Activated naive CD4-positive, alpha-beta T cell treated with anti-CD3 and anti-CD28 coated beads, Interleukin-2, amount 50 U/mL, for 72 hours (primary cell): ENCODE measurements at places on chromosomes 3 and 15. TPM values are rescaled to one million over a fixed set of nuclear protein-coding genes. Genes with fewer than 3 reads are reported as not detected.
A peak's percentile ranks its signal among the peaks of the same experiment; 100 is the strongest.

DNA sequence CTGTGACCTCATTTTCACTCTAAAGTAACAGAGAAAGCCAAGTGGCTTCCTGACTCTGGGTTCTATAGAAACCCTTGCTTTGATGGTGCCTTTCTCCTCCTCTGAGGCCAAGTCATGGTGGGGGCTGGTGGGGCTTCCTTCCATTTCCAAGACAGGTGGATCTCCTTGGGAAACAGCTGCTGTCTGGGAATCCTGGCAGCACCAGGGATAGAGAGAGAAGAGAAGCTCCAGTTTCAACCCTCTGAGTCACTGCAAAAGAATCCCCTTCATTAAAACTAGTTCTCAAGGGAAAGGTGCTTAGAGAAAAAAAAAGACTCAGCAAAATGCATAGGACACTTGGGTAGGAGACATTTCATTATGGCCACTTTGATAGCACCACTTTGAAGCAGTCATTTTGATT is 614.4 kb downstream of the FHIT start:
- no peak for DNase-seq

PLA2G4E gene
- not detected for total RNA-seq

GRCh38 chr15:69341356-69341755 is 42.6 kb downstream of the PAQR5 start:
- DNase-seq: no peak

FBXW12 gene
- not detected for total RNA-seq

CCR4 gene
- 38.6 TPM for total RNA-seq

- DNase-seq: no peak
These were observed 62.9 kb upstream of the THSD4 start for GRCh38 chr15:71052356-71052755.

GRCh38 chr3:196115678-196116083 is 33.8 kb upstream of the TFRC start:
- no peak for DNase-seq

DNA sequence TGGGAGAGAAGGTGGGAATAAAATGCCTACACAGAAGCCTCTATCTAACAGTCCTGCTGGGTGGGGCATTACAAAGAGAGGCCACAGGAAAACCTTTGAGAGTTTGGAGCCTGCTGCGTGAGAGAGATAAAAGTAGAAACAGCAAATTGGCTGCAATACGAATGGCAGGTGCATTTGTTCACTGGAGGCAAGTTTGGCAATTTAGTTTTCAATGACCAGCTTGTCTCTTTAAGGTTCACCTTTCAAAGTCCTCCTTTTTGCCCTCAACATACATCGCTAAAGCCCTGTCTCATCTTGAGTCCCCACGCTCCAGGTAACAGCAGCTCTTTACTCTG is 405.7 kb downstream of the LSAMP start:
- DNase-seq: no peak

DNA sequence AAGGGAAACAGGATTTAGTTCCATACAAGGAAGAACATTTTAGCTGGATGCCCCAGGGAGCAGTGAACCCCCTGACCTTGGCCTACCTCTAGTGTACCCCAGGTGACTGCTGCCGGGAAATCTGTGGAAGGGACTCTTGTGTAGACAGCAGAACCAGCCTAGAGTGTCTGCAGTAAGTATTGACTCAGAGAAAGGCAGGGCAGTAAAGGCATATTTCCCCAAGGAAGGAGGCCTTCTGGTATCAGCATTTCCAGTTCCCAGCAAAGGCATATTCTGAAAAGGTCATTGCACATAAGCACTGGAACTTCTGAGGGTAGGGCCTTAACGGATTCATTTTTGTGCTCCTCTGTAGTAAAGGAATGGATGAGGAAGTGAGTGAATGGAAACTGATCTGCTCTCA is 246.2 kb downstream of the FAM43A start:
- DNase-seq: no peak

DNA sequence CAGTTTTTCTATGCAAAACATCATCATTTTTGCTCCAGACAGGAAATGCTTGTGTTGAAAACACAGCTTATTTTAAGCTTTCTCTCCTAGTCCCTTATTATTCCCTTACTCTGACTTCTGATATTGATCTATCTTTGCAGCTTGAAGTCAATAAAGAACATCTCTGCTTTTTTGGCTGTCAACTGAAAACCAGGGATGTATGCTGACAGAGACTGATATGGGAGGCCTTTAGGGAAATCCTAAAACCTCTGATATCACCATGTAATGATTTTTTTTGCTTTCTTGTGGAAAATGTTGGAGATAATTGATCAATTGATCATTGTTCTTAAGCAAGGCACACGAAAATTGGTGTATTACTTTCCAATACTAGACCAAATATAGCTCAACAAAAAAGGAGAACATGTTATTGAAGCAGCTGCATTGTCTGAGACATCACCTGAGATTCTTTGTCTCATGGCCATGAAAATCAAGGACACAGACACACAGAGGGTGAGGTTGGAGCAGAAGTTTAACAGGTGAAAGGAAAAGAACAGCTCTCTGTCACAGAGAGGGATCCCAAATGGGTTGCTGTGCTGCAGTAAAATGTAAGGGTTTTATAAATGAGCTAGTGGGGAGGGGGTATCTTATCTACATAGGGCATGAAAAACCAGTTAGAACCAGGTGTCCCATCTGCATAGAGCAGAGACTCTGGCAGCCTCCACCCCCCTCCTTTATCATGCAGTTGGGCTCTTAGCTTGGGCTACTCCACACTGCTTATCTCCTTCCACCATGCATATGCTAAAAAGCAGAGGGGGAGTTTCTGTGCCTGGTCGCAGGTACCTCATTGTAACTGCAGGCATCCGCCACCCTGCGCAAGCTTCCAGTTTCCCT is 17.0 kb upstream of the SENP7 start:
- DNase-seq: no peak

DNA sequence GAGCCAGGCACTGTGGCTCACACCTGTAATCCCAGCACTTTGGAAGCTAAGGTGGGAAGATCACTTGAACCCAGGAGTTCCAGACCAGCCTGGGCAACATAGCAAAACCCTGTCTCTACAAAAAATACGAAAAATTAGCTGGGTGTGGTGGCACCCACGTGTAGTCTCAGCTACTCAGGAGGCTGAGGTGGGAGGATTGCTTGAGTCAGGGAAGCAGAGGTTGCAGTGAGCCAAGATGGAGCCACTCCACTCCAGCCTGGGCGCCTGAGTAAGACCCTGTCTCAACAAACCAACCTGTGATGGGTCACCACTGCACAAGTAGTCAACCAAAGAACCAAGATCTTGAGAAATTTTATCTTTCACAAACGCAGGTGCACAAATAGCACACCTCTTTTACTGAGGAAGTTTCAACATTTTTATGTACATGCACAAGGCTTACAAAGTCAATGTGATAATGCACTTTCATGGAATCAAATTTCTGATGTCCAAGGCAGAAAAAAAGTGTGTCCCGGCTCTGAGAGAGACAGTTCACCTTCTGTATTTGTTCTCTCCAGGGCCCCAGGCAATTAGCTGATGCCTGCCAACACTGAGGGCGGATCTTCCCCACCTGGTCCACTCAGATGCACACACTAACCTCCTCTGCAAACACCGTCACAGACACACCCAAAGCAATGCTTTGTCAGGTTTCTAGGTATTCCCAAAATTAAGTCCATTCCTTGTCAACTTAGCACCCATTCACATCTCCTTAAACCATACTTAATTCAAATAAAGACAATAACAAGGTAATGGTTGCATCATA is 12.4 kb downstream of the ACAA1 start:
- DNase-seq: peak; percentile 38
